ENCODE measurements at places on chromosomes 6 and 20.

- no peak for DNase-seq
These were observed 15.7 kb upstream of the MYT1 start for GRCh38 chr20:64148581-64148980.

DNA sequence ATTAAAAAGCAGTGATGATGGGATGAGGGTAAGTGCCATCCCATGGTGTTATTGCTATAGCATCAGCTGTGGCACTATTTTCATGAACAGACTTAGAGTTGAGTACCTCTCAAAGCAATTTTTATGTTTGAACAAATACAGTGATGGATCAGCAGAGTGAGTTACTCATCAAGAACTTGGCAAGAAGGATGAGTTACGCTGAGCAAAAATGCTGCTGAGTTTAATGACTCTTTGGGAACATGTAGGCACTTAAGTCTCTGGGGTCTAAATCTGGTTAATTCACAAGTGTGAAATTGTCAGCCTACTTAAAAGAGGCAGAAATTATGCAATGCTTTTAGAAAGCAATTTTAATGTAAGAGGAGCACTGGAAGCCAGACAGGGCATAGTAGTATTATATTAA, 78.5 kb upstream of the AHI1 start:
- no peak for DNase-seq

DNA sequence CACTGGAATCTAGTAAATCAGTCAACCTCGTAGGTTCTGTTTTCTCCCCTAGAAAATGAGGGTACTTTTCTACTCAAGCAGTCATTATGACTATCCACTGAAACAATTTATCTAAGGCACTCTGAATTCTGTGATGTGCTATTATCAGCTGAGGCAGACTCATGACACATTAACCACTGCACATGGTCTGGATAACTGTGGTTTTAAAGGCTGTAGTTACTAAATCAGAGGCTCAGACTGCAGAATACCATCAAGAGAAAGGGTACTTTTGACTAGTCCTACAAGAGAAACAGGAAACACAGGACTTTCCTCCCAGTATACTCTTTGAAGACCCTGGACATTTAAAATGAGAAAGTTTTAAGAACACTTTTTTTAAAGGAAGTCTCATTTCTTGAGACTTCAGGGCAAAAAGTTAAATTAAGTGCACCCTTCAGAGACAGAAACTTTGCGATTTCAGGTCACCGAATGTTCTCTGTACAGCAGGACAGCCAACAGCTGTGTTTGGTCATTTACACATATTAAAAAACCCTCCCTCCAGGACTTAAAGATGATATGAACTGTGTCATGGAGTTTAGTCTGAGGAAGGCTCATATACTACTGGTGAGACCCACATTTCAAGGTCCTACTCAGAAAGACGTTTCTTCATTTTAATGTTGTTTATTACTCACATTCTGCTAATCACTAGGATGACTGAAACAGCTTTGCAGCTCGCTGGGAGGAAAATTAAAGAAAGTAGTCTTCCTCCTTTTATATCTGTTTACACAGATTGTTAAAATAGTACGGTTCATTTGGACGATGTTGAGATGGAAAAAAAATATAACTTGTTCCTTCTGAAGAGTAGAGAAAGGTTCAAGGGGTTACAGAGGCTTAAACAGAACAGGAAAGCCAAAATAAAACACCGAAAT, 19.9 kb downstream of the ATXN1 start:
- no peak for DNase-seq

GRCh38 chr6:3961581-3962215, 112.5 kb downstream of the FAM50B start:
- DNase-seq: no peak

DNA sequence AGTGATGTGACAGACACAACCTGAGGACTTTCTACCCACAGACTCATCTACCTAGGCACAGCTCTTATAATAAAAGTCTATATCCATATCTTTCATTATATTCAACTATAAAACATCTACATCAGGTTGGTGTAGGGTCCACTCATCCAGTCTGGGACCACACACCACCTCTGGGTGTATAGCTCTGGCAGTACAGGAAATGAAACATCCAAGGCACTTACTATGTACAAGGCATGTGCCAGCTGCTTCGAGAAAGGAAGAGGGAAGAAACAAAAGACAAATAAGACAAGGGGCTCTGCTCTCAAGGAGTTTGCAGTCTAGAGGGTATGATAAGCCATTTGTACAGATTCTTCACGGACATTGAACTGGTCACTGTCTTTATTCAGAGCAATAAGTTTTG, 18.6 kb downstream of the KIF13A start:
- no peak for DNase-seq

- DNase-seq: no peak
These were observed 37.0 kb upstream of the ENPP1 start for GRCh38 chr6:131770776-131771175.

GRCh38 chr6:67248077-67248476, 1387.0 kb upstream of the ADGRB3 start:
- DNase-seq: no peak

DNA sequence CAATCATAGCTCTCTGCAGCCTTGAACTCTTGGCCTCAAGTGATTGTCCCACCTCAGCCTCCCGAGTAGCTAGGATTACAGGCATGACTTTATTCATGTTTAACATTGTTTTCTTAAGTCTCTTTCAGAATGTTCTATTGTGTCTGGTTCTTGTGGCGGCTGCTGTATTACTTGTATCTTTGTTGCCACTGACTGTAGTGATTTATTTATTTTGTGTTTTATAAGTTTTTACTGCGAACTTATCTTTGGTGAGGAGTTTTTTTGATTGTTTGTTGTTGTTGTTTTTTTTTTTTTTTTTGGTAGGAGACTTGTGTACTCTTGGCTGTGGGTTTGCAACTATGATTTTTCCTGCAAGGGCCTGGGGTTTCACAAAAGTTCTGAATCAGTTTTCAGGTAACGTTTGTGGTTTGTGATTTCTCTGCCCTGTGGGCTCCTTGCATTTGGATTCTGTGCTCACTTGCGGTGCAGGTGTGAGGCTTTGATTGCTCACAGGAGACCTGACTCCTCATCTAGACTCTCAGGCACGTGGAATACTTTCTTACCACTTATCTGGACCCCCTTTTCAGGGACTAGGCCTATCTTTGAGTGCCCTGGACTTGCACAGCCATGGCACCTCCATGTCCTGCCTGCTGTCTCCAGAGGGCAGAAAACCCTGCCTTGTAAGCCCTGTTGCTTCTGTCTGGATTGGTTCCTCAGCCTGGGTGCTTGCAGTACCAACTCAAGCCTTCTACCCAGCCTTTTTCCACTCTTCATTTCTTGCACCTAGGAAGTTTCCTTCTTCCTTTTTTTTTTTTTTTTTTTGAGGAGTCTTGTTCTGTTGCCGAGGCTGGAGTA, 25.2 kb downstream of the KIF25 start:
- no peak for DNase-seq

- no peak for DNase-seq
These were observed 109.3 kb downstream of the IPCEF1 start for GRCh38 chr6:154247119-154247861.

DNA sequence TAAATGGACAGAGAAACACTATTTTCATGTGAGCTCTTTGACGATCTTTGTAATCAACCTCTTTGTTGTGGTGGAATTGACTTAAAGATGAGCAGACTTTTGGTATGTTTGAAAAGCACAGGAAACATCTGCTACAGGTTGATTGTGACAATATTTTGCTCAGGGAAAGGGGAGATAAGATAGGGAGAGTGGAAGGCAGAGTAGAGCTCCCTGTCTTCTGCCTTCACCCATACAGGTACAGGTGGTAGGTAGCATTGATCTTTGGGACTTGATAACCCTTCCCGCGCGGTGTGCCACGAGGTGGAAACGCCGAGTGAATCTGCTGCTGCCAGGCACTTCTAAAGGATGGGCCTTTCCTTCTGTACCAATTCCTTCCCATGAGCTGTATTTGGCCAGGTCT, 183.6 kb downstream of the UTRN start:
- DNase-seq: no peak

GRCh38 chr6:67933278-67933677, 701.8 kb upstream of the ADGRB3 start:
- DNase-seq: no peak

DNA sequence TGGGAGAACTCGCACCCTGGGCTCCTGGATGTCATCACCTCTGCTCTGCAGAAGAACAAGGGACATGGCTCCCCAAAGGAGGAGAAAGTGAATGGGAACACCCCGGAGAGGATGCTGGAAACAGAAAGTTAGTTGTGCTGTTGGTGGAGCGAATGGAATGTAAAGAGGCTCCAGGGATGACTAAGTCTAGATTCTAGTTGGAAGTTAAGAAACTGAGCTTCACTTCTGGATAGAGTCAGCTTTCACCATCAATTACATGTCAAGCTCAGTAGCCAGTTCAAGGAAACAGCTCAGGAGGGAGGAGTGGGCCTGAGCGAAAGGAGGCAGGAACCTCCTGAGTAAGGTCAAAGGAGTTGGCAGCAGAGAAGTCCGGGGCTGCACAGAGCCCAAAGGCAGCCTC, 132.1 kb upstream of the ARID1B start:
- no peak for DNase-seq

DNA sequence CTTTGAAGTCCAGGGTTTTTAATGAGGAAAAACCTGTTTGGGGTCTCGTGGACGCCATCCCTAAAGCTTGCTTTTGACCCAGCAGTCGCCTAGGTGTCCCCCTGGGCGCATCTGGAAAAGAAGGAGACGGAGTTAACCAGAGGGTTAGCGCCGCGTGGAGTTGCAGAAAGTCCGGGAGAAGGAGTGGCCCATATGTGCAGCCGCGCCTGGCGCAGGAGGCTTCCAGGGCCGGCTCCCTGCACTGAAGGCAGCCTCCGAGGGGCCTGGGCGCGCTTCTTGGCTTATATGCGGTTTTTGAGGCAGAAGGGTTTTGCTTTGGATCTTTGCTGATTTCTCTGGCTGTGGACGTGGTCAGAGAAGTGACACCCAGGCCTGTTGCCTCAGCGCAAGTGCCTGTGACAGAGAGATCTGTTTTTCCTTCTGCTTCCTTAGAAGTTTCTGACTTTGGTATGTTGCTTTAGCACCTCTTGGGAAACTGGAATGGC, 987 bp downstream of the TMEM181 start:
- no peak for DNase-seq

- no peak for DNase-seq
These were observed 214.9 kb upstream of the RNF217 start for GRCh38 chr6:124747349-124747748.

- no peak for DNase-seq
These were observed 1.8 kb upstream of the VIP start for GRCh38 chr6:152748843-152749242.

DNA sequence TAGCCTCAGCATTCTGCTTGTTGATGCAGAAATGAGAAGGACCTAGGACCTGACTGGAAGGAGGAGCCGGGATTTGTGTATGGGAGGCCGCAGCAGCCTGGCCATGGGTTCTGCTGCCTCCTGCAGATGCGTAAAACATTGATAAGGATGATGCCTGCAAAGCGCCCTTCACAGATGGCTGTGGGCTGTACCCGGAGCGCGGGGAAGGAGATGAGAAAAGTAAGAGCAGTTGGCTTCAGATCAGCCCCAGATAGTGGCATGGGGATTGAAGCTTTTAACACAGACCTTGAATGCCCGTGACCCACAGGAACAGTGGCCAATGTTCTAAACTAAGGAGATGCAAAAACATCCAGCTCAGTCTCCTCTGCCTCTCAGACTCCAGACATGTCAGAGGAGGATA, 136.4 kb upstream of the KCNG1 start:
- no peak for DNase-seq

DNA sequence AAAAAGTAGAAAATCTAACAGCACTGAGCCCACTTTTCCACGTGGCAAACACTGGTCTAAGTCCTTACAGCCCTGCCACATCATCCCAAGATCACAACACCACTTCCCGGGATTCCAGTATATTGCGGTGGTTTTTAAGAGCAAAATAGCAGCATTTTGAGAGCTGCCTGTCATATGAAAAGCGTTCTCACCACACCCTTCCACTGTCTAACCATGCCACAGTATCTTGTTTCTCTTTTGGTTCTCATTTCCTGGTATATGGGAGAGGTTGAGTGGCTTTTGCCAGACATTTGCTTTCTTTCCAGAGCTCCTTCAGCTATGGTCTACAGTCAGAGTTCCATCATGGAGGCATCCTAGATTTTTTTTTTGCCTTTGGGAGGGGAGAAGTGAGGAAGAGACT, 243.0 kb downstream of the TSHZ2 start:
- DNase-seq: no peak

- DNase-seq: no peak
These were observed 12.8 kb downstream of the BHLHE23 start for GRCh38 chr20:62993856-62994494.

GRCh38 chr6:145784683-145785082, 29.9 kb downstream of the FBXO30 start:
- DNase-seq: no peak

GRCh38 chr20:59578436-59579403, 25.6 kb upstream of the PHACTR3 start:
- no peak for DNase-seq

All from cortex of kidney (tissue), 1 donor.